ENCODE measurements at places on chromosomes 2 and 18. TPM values are rescaled to one million over a fixed set of nuclear protein-coding genes. Genes with fewer than 3 reads are reported as not detected.

Gene ARHGEF4
- 2.5 TPM for total RNA-seq

- no peak for DNase-seq
Measured at GRCh38 chr2:133500917-133501316, 67.3 kb downstream of the NCKAP5 start.

DNA sequence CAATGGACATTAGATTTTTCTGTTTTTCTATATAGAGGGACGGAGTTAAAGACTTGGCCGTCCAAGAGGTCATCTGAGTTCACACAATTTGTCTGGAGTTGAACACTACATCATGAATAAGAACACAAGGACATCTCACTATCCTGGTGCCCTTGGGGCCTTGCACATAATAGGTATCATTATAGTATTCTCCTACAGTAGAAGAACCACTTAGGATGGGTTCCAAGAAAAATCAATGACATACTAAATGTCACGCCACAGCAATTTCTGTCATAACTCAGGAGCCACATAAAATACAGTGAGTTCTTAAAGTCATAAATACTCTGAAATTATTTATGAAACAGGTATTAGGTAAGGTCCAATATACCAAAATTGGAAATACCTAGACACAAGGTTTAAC lies 154.4 kb downstream of the NCKAP5 start:
- no peak for DNase-seq

GRCh38 chr2:199940373-199940772 lies 14.9 kb downstream of the TYW5 start:
- DNase-seq, result peak; percentile 25

Gene CD28
- 222 TPM for total RNA-seq

Gene SULT1C4
- total RNA-seq, result not detected

DNA sequence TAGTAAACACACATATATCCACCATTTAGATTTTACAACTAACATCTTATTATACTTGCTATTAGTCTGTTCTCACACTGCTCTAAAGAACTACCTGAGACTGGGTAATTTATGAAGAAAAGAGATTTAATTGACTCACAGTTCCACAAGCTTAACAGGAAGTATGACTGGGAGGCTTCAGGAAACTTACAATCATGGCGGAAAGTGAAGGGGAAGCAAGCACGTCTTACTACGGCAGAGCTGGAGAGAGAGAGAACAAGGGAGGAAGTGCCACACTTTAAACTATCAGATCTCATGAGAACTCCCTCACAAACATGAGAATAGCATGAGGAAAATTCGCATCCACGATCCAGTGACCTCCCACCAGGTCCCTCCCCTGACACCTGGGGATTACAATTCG lies 240.7 kb downstream of the CAMKMT start:
- DNase-seq, result no peak

Gene STPG4
- total RNA-seq, result 0.72 TPM

DNA sequence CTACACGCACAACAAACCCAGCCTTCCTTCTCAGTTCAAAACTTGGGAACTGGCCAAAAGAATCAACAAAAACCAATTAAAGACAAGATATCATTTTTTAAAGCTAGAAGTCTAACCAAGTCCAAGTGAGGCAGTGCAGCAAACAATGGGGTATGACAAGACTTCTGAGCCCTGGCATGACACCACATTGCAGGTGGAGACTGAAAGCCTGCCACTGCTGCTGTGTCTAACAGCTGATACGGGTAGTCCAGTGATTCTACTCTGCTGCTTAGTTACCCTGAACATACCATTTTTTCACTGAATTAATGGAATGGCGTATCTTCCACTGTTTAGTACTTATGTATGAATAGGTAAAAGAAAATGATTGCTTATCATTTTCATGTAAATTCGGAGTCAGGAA lies 47.4 kb upstream of the KIDINS220 start:
- DNase-seq, result no peak

Gene SERPINB13
- total RNA-seq, result not detected

DNA sequence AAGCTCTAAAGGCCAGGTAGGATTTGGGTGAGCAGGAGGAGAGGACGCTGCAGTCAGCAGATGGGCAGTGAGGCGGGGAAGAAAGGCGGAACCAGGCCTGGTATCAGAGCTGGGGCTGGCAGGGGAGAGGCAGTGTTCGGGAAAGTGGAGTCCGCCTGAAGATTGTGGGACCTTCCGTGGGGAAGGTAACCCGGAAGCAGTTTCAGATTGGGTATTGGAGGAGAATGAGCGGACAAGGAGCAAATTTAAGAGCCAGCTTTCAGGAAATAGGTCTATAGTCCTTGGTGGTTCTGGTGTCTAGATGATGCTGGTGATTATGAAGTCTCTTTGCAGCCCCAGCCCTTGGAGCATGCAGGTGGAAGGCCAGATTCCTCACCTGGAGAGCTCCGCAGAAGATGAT lies 51.0 kb downstream of the TCF7L1 start:
- no peak for DNase-seq

- DNase-seq, result no peak
Measured at GRCh38 chr2:28713577-28714298, 37.9 kb upstream of the PPP1CB start.

Gene GALNT3
- total RNA-seq, result 2.7 TPM

- DNase-seq, result no peak
Measured at GRCh38 chr18:72878143-72878542, 10.4 kb upstream of the NETO1 start.

Gene HOXD1
- not detected for total RNA-seq

Gene SPEG
- 8.8 TPM for total RNA-seq

Gene RAB6D
- total RNA-seq, result not detected

Gene RGPD3
- 0.47 TPM for total RNA-seq

- peak; percentile 79 for DNase-seq
Measured at GRCh38 chr2:113138428-113139322, 11.3 kb downstream of the IL1RN start.

Gene NXPH2
- total RNA-seq, result not detected

Gene POU3F3
- not detected for total RNA-seq

GRCh38 chr2:191691898-191692297 lies 14.0 kb downstream of the NABP1 start:
- DNase-seq, result no peak

GRCh38 chr2:24400207-24400907 lies 40.0 kb upstream of the ITSN2 start:
- DNase-seq, result no peak

Gene IRS1
- total RNA-seq, result 2.2 TPM

- no peak for DNase-seq
Measured at GRCh38 chr2:42977270-42978174, 185.1 kb upstream of the HAAO start.

DNA sequence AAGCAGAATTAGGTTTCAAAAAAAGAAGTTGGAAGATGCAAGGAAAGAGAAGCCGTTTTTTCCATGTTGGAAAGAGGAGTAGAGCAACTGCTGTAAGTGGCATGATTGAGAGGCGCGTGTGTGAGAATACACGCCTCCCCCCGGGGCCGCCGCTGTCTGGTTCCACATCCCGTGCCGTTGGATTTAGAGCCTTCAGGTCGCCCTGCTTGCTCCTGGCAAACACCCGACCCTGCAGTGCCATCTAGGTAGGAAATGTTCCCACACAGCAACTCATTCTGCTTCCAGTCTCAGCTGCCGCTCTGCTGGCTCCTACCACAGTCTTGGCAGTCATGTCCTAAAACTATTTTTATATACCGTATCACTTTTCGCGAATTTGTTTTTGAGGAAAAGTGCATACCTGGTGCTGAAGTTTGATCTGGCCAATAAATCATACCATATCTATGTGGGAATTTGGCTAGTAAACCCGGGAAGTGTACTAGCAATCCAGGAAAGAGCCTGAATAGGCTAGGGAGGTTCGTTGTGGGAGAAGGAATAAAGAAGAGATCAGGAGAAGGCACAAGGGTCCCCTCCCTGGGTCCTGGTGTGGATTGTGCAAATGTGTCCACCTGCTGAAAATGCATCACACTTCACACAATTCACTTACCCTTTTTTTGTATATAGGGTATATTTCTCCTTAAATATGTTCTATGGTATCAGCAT lies 372.7 kb downstream of the FBXO15 start:
- no peak for DNase-seq

- no peak for DNase-seq
Measured at GRCh38 chr2:42714686-42715085, 49.2 kb downstream of the OXER1 start.

Gene PRPF40A
- 95.0 TPM for total RNA-seq

Gene ST8SIA3
- total RNA-seq, result not detected

Gene SULT1C2
- total RNA-seq, result 0.23 TPM

Gene FEV
- not detected for total RNA-seq
